ENCODE measurements at places on chromosomes 2 and 18.

- no peak for DNase-seq
These were observed 75.9 kb downstream of the BABAM2 start for GRCh38 chr2:27966466-27966865.

DNA sequence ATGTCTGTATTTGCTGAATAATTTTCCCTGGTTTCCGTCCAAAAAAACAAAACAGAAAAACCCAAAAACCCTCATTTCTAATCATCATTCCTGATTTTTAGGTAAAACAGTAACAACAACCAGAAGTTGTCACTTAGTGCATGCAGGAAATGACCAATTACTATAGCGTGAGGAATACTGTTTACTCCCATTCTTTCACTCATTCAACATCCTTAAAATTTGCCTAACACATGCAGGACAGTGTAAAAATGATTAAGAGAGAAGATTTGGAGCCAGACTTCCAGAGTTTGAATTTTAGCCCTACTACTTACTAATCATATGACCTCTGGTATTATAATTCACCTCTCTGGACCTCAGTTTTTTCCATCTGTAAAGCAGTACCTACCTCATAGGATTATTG is 83.1 kb downstream of the FIGN start:
- DNase-seq: no peak

DNA sequence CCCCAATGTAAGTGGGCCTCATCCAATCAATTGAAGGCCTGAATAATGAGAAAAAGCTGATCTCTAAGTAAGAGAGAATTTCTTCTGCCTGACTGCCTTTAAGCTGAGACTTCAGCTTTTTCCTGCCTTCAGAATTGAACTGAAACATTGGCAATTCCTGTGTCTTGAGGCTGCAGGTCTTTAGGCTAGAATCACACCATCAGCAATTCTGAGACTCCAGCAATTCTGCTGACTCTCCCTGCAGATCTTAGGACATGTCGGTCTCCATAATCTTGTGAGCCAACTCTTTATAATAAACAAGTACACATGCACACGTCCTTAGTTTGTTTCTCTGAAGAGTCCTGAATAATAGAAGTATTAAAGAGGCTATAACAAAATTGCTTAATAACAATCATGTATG is 209.1 kb downstream of the FSIP2 start:
- DNase-seq: no peak

DNA sequence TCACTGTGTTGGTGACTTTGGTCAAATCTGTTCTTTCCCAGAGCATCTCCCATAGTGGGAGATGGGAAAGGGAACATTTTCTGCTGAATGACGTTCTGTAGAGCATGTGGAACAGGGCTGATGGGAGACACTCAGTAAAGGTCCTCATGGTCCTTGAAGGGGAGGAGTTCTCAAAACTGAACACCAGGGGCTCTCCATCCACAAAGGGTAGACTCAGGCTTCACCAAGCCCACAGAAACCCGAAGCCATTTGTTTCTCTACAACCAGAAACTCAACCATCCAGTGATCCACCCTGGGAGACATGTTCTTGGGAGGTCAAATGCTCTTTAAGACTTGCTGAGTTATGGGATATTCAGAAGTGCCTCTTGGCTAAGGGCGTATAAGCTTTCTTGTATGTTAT is 131.8 kb downstream of the ACOXL start:
- no peak for DNase-seq

GRCh38 chr18:34661464-34662087 is 48.5 kb upstream of the DTNA start:
- peak; percentile 30 for DNase-seq

DNA sequence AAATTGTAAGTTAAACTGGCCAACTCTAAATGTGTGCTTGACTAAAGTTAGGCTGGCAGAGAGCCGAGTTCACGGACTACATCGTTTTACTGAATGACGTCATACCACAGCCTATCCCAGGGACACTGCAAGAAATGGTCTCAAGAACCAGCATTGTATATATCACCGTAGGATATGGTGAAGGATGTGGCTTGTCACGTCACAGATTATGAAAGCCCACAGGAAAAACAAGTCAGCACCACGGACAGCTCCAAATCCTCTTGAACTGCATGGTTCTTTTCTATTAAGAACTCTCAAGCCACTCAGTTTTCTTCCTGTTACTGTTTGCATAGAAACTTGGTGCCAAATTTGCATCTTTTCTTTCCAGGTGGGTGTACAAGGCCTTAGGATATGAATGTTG is 85.1 kb upstream of the ACAA2 start:
- DNase-seq: peak; percentile 47

DNA sequence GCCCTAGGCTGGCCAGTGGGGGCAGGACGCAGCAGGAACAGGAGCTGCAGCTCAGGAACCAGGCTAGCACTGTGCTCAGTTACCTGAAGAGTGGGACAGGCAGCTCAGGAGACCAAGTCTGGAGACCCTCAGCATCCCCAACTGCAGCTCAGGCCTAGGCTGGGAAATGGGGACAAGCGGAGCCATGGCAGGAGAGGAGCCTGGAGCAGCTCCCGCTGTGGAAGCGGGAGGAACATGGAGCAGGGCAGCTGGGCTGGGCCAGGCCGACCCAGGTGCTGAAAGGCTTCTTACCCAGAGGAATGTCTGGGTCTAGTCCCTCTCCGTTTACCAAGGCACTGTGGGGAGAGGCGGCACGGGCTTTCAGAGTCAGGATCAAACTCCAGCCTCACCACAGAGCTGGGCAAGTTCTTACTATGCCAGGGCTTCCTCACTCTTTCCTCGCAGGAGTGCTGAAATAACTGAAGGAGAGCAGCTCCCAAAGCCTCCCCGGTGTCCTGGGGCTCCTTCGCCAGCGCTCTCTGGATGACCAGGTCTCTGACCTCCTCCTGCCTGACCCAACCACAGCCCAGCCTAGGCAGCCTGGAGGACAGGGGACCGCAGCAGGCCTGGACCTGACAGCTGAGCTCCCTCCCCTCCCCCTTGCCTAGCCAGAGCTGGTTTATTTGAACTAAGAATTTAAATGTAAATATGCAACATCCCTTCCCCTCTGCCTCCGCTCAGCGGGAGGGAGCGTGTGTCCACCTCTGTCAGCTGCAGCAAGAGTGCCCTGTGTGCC is 247.8 kb upstream of the SIX2 start:
- DNase-seq: no peak

DNA sequence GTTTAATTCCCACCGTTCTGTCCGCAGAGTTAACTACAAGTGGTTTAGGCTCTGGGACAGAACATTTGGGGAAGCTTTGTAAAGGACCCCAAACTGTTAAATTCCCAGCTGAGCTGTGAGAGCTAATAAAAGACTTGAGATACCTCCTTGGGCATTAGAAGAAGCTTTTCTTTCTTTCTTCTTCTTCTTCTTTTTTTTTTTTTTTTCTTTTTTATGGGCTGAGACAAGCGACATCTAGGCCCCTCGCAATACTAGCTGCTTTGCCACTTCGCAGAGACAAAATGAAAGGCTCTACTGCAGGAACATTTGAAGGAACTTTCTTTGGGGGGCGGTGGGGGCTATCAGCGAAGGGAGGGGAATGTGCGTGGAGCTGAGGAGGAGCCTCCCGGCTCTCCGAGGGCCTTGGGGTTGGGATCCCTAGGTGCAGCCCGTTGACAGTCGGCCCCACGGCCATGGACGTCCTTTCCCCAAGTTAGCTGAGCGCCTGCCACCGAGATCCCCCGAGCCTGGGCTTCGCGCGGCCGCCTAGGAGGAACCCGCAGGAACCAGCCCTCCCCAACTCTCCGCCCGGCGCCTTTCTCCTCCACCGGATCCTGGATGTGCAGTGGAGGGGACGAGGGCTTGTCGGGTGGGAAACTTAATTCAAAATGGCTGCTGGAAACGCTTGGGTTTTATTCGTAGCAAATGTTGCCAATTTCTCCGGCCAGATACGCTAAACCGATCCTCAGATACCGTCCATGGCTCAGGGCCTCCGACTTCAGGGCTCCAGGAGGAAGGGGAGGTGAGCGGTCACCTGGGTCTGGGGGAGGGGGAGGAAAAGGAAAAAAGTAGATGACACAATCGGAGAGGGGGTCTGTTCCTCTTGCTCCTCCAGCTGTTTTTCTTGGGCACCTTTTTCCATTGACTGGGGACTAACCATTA is 4.2 kb downstream of the MEIS1 start:
- DNase-seq: no peak

GRCh38 chr2:9824956-9825720 is 18.1 kb upstream of the TAF1B start:
- DNase-seq: no peak

DNA sequence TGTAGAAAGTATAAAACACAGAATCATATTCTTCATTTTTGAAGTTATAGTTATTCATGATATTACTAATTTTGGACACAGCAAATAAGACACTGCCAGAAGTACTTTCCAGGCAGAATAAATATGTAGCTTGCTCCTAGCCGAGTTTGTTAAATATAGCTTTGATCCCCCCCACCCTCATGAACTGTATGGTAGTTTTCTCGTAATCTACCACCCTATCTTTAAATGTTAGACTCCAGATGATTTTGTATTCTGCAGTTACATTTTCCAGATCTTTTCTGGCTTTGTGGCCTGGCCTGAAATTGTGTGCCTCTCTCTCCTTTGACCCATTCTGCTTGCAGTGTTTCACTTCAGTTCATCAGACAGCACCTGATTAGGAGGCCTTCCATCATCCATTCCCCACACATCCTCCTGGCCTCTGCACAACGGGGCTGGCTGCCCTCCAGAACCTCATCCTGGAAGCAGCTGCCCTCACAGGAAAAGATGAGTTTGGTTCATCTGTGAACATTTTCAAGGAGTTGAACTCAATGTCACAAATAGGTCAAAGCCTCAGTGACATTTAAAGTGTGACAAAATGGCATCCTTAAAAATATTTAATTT is 4.7 kb upstream of the KCNJ3 start:
- DNase-seq: no peak

GRCh38 chr2:15704788-15705115 is 113.1 kb downstream of the DDX1 start:
- no peak for DNase-seq

DNA sequence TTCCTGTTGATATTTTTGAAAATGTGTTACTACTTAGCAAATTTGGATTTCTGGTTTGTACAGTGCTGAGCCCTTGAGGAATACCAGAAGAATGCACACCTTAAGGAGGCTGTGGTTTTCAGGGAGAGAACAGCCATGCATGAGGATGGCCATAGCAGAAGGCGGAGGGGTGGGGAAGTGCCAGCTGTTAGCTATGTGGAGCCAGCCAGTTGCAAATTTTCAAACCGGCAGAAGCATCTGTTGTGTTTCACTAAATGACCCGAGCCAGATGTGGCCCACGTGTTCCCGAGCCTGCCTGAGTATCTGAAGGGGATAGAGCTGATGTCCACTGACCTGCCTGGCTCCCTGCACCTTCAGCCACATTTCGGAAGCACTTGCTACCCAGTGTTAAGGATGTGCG is 16.4 kb upstream of the RBM44 start:
- no peak for DNase-seq

DNA sequence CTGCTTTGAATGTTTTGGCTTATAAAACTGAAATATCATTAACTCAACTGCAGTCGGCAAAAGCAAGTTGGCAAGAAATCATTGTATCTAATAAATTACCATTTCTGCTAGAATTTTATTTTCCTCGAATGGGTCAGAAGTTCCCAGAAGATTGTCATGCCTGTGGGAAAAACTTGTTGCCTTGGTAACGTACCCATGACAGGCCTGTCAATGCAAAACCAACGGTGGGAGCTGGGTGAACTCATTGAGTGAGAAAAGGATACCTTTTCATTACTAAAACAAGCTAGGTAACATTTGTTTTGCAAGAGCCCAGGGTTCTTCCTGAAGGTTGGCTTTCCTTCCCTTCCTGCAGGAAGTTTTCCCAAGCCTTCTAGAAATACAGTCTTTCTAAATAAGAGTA is 9.5 kb downstream of the PLB1 start:
- DNase-seq: no peak

DNA sequence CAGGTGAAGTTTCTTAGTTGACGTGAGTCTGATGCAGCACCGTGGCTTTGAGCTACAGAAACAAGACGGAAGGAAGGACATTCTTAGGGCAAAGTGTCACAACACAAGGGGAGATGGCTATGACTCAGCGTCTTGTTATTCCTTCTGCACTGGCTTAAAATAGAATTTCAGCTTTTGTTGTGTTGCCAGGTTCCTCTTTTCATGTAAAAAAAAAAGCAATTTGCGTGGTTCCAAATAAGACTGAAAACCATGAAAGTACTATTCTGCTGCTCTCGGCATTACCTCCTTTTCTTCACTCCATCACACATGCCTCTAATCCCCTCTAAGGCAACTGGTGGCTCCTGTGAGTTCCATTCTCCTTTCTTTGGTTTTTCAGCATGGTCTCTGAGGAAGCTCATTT is 150.1 kb downstream of the ANTXR1 start:
- DNase-seq: no peak

GRCh38 chr2:213763963-213764362 is 479.7 kb downstream of the SPAG16 start:
- DNase-seq: no peak

DNA sequence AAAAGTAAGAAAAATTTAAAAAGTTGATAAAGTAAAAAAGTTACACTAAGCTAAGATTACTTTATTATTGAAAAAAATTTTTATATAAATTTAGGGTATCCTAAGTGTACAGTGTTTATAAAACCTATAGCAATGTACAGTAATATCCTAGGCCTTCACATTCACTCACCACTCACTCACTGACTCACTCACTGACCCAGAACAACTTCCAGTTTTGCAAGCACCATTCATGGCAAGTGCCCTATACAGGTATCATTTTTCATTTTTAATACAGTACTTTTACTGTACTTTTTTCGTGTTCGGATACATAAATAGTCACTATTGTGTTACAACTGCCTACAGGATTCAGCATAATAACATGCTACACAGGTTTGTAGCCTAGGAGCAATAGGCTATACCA is 8.9 kb upstream of the THUMPD2 start:
- no peak for DNase-seq

DNA sequence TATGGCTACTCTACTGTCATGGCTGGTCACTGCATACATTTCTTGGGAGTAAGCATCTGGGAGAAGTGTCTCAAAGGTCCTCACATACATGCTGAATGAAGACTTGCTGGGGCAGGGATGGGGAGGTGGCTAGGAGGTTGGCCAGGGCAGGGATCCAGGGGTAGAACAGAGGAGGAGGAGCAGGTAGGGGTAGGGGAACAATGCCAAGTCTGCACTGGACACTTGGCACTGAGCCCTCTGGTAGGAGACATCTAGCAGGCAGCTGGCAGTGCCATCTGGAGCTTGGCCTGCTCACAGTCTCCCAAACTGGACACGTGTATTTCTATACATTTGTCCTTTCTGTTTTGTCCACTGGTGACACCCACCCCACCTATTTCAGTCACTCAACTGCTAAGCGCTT is 62.7 kb upstream of the REV1 start:
- DNase-seq: no peak

Measured in OCI-LY7 (cell line).